Left renal cortex interstitium (tissue), 4 donors: ENCODE measurements at places on chromosomes 4 and X. TPM values are rescaled to one million over a fixed set of nuclear protein-coding genes. Genes with fewer than 3 reads are reported as not detected.

The BGN gene
- polyA plus RNA-seq: 195 TPM

The PDZD4 gene
- 10.5 TPM for polyA plus RNA-seq

The ZNF157 gene
- 0.67 TPM for polyA plus RNA-seq

DNA sequence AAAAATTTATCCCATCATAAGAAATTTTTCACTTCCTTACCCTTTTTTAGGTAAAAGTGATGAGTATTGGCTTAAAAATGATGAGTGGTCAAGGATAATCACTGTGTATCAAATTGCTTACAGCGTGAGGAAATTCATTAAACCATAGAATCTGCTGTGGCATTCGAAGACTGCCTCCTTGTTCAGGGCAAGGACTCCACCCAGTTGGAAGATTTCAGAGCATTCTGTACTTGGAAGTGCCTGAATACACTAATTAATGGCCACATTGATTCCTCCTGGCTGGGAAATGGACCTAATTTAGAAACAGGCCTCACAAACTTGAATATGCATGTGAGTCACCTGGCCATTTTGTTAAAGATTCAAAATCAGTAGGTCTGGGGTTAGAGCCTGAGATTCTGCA lies 83.2 kb downstream of the HHIP start:
- no peak for DNase-seq

- no peak for DNase-seq
Measured at GRCh38 chrX:119552508-119552907, 12.7 kb downstream of the STEEP1 start.

DNA sequence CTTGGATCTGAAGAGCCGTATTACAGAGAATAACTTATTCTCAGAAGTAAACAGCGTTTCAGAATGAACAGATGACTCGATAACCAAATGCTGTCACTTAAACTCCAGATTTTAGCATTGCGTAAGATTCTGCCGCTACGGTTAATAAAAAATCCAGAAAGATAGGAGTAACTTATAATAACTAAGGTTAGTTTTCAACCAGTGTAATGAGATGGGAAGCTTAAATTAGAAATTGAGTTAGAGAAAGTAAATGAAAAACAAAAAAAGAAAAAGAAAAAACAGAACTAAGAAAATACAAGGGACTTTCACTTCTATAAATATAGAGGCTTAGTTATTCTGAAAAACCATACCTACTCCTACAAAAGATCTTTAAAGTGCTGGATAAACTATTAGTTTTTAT lies 13.1 kb upstream of the PARM1 start:
- DNase-seq: no peak

DNA sequence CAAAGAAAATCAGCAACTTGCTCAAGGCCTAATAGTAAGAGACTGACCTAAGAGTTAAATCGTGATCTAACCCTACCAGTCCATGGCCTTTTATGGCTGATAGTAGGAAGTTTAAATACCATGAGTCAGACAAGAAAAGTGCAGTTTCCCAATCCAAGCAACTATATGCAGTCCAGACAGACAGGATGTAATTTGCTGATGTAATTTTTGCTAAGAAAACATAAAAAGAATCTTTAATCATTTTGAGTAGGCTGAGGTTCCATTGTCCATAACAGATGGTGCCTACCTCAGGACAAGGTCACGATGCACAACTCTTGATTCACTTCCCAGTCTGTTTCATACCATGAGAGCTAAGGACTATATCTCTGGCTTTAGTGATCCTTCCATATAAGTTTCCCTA lies 317.5 kb upstream of the GRIA3 start:
- no peak for DNase-seq

- no peak for DNase-seq
Measured at GRCh38 chr4:182189103-182189878, 53.9 kb upstream of the TENM3 start.

DNA sequence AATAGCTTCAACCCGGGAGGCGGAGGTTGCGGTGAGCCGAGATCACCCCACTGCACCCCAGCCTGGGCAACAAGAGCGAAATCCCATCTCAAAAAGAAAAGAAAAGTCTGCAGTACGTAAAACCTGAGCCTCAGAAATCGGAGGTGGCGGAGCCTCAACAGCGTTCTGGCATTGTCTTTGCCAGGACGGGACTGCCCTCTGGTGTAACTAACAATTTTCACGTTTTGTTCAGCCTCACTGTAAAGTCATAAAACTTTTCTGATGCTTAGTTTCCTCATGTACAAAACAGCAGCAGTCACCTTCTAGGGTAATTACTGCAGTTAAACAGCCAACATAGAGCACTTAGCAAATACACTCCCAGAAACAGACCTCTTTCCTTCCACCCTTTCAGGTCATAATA lies 121.7 kb downstream of the RBM47 start:
- DNase-seq: no peak

GRCh38 chr4:147768113-147768512 lies 36.2 kb downstream of the ARHGAP10 start:
- DNase-seq: no peak

- no peak for DNase-seq
Measured at GRCh38 chr4:32196950-32197688, 1477.0 kb downstream of the PCDH7 start.
